ENCODE measurements at places on chromosomes 16 and 17. TPM values are rescaled to one million over a fixed set of nuclear protein-coding genes. Genes with fewer than 3 reads are reported as not detected.

DNA sequence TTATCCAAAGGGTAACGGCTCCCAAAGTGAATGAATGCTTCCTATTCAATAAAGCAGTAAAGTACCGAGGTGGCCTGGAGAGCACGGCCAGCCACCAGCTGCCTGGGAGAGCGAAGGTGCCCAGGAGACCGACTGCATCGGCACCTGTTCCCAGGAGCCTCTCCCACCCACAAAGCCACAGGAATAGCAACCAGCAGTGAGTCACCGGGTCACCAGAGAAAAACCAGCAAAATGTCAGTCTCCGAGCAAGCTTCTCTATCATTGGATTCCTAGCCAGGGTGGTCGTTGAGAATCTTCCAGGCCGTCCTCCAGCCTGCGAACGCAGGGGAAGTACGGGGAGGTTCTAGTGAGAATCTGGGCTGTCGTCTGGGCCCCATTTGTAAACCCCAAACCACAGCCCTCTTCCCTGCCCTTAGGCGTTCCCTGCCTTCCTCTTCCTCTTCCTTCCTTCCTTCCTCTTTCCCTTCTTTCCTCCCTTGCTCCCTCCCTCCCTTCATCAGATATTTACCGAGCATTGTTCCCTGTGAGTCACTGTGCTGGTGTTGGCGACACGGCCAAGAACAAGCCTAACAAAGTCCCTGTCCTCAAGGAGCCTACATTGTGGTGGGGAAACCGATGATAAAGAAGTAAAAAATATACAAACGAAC is 114.6 kb downstream of the SLC39A11 start:
- DNase-seq: no peak
- no peaks in the 10 kb centered on the region for H3K27me3 ChIP-seq
- H3K4me3 ChIP-seq: no peak overlapping the region
- no peaks in the 10 kb centered on the region for H3K36me3 ChIP-seq
- peak overlapping the region; percentile 58 for H3K27ac ChIP-seq

DNA sequence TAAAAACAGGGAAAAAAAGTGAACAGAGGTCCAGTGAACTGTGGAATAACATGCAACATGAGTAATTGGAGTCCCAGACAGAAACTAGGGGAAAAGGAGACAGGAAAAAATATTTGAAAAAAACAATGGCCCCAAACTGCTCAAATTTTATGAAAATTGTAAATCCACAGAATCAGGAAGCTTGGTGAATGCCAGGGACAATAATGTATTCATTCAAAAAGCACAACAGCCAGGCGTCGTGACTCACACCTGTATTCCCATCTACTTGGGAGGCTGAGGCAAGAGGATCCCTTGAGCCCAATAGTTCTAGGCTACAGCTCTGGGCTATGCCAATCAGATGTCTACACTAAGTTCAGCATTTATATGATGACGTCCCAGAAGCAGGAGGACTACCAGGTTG is 23.7 kb downstream of the NCOR1 start:
- H3K27me3 ChIP-seq: no peaks in the 10 kb centered on the region
- H3K27ac ChIP-seq: no peak overlapping the region
- H3K36me3 ChIP-seq: peaks cover 26% of the 10 kb centered on the region
- H3K4me3 ChIP-seq: no peak overlapping the region
- DNase-seq: no peak
- peaks cover 18% of the 10 kb centered on the region for H3K4me1 ChIP-seq

HSD11B2 gene
- total RNA-seq: 0.20 TPM

- H3K4me1 ChIP-seq: no peaks in the 10 kb centered on the region
- no peaks in the 10 kb centered on the region for H3K36me3 ChIP-seq
- no peaks in the 10 kb centered on the region for H3K27me3 ChIP-seq
- DNase-seq: no peak
Observed at GRCh38 chr17:39218906-39219305, 6.8 kb downstream of the STAC2 start.

BOLA2B gene
- total RNA-seq: 376 TPM

GRCh38 chr16:64343061-64343819 is 778.6 kb downstream of the CDH11 start:
- no peaks in the 10 kb centered on the region for H3K36me3 ChIP-seq
- H3K4me1 ChIP-seq: no peaks in the 10 kb centered on the region
- H3K27ac ChIP-seq: no peak overlapping the region
- DNase-seq: no peak
- no peaks in the 10 kb centered on the region for H3K27me3 ChIP-seq

LGALS9 gene
- total RNA-seq: 73.5 TPM

RARA gene
- 44.1 TPM for total RNA-seq

DNA sequence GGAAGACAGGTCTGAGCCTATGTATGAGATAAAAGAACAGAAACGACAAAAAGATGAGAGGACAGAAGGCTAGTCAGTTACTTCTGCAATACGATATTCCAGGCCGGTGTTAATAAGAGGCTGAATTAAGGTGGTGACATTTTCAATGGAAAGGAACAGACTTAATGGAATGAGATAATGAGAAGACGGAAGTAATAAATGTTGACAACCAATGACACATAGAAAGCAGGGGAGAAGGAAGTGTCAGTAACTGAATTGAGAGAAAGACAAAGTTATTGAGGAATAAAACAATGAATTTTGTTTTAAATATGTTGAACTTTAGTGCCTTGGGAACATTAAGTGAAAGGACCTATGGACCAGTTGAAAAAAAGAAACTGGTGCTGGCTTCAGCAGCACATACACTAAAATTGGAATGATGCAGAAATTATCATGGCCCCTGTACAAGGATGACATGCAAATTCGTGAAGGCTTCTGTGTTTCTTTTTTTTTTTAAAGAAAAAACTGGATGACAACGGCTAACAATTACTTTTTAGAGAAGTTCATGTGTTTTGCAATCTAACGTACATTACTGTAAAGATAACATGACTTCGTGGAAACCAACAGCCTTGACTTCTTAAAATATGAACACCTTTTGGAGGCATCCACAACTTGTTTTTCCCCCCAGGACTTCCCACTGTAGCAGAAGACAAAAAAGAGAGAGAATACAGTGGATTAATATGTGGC is 18.5 kb upstream of the CPD start:
- no peaks in the 10 kb centered on the region for H3K27me3 ChIP-seq
- no peaks in the 10 kb centered on the region for H3K36me3 ChIP-seq
- no peaks in the 10 kb centered on the region for H3K4me1 ChIP-seq
- H3K27ac ChIP-seq: no peak overlapping the region
